Stimulated activated CD8-positive, alpha-beta memory T cell treated with anti-CD3 and anti-CD28 coated beads, Interleukin-15, amount 100 ng/mL, for 4 hours (primary cell): ENCODE measurements at places on chromosomes 4 and X.

GRCh38 chrX:136200466-136200865 lies 50.7 kb downstream of the MAP7D3 start:
- no peak for DNase-seq

DNA sequence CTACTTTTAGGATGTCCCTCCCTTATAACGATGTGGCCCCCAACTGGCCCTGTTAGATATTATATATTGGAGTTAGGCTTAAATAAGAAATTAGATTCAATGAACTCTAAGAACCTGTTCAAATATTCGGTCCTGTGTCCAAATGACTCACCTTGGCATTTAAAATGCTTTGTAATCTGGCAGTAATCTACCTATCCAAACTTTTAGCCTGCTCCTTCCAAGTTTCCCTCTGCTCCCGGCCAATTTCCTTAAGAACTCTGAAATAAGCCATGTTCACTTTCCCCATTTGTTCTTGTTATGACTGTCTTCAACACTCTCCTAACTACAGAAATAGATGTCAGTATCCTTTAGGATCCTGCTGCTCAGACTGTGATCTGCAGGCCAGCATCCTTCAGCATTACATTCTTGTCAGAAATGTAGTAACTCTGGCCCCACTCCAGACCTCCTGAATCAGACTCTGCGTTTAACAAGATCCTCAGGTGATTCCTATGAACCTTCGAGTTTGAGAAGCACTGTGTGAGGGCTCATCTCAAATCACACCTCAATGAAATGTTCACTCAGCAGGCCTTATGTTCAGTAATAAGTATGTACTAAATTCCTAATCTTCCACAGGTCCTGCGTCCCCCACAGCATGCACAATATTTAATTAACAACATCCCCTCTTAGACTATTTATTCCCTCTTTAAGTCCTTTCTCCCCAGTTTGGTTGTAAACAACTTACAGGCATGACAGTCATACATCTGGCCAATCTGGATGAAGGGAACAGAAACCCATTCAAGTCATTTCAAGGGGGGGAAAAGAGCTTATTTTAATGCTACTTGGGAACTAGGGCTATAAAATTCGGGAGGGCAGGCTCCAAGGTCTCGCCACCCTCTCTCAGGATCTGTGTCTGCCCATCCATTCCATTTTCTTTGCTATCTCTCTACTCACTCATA lies 3.0 kb downstream of the ATP8A1 start:
- no peak for DNase-seq

GRCh38 chr4:142519342-142519741 lies 326.8 kb downstream of the INPP4B start:
- no peak for DNase-seq

DNA sequence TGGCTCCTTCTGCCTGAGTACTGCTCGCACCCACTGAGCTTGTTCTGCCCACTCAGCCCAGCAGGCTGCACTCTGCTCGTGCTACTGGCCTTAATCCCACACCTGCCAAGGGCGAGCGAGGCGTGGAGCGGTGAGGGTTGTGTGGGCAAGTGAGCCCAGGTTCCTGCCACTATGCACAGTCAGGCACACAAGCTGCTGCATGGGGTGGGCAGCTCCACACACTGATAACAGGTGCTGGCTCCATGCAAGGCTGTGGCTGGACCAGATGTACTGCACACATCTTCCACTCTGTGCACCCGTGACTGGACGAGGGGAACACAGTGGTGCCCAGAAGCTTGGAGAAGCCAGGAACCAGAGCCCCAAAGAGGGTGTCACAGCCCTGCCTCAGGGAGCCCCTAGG lies 184.3 kb upstream of the NUDT6 start:
- no peak for DNase-seq

- no peak for DNase-seq
These were observed 327.3 kb downstream of the MAPK10 start for GRCh38 chr4:86032476-86033022.

DNA sequence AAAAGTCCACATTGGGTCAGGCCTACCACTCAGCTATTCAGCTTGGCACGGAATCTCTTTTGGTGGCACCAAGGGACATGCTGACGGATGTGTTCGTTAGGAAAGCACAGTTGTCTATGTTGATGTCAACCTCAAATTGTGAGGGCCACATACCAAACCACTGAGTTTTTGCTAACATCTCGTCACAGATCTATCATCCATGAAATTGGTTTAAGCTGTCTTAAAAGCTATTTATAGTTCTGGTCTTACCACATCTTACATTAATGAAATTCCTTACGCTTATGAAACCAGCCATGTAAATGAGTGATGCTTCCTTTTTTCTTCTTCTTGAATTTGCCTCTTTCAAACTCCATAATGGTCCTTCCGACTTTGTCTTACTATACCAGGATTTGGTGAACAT lies 101.5 kb downstream of the MGST2 start:
- DNase-seq = no peak

DNA sequence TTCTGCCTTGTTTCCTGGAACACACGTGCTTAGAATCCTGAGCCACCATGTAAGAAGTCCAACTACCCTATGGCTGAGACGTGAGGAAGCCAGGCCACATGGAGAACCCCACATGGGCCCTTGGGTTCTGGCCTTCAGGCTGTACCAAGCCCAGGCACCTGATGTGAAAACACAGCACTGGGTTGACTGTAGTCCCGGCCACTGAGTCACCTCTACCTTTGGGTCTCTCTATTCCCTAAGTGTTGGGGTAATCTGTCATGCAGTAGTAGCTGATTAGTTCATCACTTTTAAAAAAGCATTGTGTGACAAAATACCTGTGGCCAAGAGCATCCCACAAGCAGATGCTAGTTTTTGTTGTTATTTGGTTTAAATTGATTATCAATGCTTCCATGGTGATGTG lies 24.3 kb downstream of the CFAP97 start:
- DNase-seq = no peak

DNA sequence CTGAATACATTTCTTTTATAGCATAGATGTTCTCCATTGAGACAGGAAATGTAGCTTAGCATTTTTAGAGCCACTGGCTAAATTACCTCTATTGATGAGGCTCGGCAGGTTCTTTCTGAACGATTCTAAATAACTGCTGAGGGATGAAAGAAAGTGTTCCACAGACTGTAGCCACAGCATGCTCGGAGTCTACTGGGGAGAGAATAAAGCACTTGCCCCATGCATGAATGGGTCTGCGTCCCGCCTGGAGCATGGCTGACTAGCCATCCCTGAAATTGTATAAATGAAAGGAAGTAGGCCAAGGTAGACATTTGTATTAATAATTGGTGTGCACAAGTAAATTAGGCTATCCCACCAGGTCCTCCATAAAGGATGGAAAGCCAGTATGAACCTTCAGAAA lies 269.8 kb downstream of the COL25A1 start:
- no peak for DNase-seq

GRCh38 chr4:15963001-15963451 lies at the start of gene FGFBP2:
Gene FGFBP2, minus strand, starts transcription at chr4:15963175. Its CDS starts 46 bp downstream, at chr4:15963129.
- peak; percentile 39 for DNase-seq

DNA sequence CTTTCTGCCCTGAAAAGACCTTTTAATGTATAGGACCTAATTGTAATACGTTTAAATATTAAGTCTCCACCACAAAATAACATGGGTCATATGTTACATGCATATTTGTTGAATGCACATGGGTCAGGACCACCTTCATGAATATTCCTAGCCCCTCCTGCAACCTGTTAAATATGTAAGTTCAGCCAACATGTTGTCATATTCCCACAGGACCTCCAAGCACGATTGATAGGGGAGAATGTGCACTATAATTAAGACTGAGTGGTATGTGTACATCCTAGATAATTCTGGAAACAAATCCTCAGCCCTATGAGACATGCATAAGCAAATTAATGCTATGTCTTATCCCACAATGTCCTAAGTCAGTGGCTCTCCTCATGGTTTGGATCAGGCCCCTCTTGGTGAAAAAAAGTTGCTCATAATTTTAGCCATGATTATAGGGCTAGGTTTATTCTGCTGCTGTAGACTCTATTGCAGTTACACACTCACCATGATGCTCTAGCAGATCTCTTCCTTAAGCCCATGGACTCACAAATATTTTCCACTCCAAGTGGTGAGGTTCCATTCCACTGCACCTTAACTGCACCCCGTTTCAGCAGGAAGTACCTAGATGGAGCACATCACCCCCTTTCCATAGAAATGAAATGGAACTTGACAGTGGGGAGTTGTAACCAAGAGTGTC lies 10.2 kb downstream of the TIGD2 start:
- no peak for DNase-seq

DNA sequence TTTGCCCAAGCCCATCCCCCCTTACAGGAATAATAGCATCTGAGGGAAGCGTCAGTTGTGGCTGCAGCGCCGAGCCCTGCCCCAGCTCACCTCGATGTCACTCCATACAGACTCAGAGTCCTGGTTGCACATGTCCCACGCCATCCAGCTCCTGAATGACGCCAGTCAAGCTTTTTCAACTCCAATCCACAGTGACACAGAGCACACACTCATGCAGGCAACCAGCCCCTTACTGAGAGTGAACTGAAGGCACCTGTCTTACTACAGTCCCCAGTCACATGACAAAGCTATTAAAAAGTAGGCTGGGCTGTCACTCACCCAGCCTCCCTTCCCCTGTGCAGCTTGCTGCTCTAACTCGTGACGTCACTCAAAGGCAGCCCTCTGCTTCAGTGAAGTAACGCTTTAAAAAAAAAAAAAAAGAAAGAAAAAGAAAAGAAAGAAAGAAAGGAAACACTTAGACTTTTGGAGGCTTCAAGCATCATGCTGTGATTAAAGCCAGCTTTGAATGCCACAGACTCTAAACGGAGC lies at the start of gene PPARGC1A:
Gene PPARGC1A (minus strand): TSS at position 234 of the 528 bp plus-strand sequence. CDS start 90 bp downstream, at position 144.
- no peak for DNase-seq

DNA sequence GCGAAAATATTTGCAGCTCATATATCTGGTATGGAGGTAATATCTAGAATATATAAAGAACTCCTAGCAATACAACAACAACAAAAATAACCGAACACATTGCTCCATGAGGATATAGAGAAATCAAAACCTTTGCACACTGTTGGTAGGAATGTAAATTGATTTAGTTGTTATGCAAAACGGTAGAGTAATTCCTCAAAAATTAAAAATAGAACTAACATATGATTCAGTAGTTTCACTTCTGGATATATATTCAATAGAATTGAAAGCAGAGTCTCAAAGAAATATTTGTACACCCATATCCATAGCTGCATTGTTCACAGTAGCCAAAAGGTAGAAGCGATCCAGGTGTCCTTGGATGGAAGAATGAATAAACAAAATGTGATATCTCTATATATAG lies 203.0 kb upstream of the CNKSR2 start:
- no peak for DNase-seq

- no peak for DNase-seq
These were observed 54.1 kb downstream of the RPS6KA3 start for GRCh38 chrX:20212486-20213089.

- DNase-seq = no peak
These were observed 66.3 kb downstream of the TSPAN7 start for GRCh38 chrX:38627683-38628082.

DNA sequence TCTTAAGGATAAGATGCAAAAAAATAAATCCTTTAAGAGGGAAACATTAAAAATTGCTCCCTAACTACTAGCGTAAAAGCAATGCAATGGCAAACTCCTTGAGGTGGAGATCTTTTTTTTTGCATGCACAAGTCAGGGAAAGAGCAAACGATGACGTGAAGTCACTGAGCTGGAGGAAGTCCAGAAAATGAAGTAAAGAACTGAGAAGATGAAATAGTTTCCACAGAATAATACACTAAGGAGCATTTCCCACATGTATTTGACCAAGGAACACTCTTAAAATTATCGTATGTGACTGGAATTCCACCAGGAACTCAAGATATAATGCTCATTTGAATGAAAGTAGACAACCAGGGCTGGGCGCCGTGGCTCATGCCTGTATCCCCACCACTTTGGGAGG lies 21.0 kb upstream of the DOCK11 start:
- DNase-seq = no peak

GRCh38 chr4:53991821-53992220 lies 72.6 kb downstream of the CHIC2 start:
- no peak for DNase-seq

DNA sequence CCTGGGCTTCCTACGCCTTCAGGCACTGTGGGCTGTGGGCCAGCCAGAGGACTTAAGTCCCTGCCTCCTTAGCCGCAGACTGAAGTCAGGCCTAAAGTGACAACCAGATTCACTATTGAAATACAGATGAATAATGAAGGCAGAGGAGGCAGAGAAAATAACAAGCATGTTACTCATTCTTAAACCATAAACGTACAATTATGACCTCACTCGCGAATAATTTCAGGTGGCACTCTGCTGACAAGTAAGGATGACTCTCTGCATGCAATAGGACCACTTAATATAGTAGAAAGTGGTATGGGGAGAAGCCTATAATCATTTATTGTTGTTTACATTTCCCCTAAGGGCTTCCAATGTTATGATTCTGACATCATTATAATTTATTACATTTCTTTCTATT lies 409.2 kb upstream of the FGF13 start:
- DNase-seq = no peak

DNA sequence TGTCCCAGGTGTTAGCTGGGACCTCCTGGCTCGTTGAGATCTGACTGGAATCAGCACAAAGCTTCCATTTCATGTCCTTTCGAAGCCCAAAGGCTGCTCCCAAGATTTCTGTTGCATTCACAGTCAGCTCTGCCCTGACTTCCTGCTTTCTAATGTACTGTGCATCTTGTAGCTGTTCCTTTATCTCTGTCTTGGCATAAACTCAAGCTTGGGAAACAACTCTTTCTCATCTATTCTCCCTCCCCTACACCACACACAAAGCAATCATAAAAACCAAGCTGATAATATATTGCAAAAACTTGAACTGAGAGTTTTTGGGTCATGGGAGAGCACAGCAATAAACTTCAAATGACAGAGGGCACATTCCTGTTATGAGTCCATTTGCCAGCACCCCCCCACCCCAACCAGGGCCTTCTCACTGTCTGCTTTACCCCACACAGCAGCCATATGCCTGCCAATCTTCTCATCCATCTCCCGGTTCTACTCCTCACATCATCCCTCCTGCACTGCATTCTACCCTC lies 76.3 kb downstream of the SYNPO2 start:
- no peak for DNase-seq

- DNase-seq = no peak
These were observed 837.9 kb upstream of the LCORL start for GRCh38 chr4:18859468-18859867.

GRCh38 chr4:189769131-189769530 lies 171.5 kb upstream of the FRG1 start:
- DNase-seq = no peak

DNA sequence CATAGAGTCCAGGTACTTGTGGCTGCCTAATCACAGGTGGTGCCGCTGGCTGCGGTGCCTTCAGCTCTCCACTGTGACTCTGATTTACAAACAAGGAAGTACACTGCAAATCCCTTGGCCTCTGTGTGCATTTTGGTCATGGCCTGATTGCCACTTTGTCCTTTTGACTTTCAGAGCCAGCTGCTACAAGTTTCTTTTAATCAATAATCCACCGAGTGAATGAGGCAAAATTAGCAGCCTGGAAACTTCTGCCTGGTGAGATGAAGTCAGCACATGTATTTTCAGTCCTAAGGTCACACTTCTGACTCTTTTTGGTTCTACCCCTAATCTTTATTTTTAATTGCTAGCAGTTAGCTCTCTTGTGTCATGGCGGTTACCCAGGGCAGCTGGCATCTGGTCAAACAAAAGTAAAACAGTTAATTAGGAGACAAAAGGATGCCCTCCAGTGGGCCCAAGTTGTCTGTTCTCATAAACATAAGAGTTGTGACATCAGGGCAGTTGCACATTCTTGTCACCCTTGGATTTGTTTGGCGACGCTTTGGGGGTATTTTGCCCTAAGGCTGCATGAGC lies 62.3 kb upstream of the LNX1 start:
- DNase-seq = no peak

GRCh38 chr4:113452868-113453620 lies 308.5 kb downstream of the CAMK2D start:
- no peak for DNase-seq

- no peak for DNase-seq
These were observed 292.7 kb upstream of the TENM3 start for GRCh38 chr4:181950372-181951127.
